ENCODE measurements at places on chromosomes 7 and 10.

GRCh38 chr10:83848677-83849076 lies 290.6 kb upstream of the GHITM start:
- no peak for DNase-seq

DNA sequence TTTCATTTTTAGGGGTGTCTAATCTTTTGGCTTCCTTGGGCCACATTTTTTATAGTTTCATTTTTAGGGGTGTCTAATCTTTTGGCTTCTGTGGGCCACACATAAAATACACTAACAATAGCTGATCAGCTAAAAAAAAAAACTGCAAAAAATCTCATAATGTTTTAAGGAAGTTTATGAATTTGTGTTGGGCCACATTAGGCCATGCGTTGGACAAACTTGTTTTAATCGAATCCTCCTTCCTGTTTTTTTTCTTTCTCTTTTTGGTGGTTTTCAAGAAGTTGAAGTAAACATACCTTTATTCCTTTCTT lies 37.4 kb downstream of the ZNRF2 start:
- no peak for DNase-seq

DNA sequence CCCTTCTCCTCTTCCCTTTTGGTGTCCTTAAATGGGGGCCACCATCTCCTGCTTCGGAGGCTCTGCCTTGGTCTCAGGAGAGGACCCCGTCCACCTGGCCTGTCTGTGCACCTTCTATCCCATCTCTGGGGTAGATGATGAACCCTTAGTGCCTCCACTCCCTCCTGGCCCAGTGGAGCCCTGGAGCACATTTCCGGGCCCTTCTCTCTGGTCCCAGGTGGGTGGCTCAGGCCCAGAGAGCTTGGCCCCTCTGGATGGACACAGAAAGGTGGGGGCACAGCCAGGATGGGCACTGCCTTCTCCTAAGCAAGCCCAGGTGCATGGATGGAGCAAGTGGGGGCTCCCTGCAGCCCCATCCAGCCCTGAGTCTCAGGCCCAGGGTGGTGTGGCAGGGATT lies 121.4 kb upstream of the RET start:
- no peak for DNase-seq

DNA sequence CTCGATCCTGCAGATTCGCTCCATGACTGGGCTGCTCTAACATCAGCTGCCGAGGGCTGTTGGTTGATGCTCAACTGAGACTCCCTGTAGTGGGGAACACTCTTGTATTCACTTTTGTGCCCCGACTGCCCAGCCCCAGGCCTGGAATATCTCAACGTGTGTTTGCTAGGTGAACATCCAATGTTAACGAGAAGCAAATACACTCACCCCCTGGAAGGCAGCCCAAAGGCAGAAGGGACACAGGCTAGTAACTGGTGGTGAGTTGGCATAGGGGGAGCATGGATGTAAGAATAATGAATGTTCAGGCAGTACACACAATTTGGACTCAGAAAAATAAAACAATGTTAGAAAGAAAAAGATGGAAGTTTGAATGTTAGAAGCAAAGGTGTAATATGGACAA lies 24.0 kb upstream of the RBM33 start:
- DNase-seq, result no peak

GRCh38 chr7:131329176-131329570 lies 1.5 kb downstream of the MKLN1 start:
- DNase-seq, result no peak

GRCh38 chr7:148334959-148335577 lies 255.5 kb upstream of the C7orf33 start:
- DNase-seq, result no peak

DNA sequence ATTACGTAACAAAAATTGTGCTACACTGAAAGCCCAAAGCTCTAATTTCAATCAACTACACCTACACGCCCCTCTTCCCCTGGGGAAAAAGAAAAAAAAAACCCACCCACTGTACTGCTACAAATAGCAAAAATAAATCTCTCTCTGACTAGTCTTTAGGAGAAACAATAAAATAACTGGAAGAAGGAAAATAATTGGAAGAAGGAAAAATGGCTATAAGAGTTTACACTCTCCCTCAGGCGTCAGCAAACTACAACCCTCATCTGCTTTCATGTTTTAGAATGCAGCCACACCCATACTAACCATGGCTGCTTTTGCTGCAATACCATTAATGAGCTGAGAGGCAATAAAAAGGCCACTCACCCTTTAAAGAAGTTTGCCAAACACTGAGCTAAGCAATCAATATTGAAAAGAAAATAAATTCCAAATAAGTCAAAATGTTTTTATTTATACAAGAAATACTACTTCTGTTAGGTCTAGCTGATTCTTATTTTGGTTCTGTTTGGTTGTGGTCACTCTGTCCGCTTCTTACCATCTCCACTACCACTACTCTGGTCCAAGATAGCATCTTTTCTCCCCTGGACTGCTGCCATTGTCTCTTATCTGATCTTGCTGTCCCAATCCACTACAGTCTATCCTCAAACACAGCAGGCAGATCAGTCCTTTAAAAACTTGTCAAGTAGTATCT lies 3.8 kb downstream of the MINDY3 start:
- DNase-seq, result no peak

DNA sequence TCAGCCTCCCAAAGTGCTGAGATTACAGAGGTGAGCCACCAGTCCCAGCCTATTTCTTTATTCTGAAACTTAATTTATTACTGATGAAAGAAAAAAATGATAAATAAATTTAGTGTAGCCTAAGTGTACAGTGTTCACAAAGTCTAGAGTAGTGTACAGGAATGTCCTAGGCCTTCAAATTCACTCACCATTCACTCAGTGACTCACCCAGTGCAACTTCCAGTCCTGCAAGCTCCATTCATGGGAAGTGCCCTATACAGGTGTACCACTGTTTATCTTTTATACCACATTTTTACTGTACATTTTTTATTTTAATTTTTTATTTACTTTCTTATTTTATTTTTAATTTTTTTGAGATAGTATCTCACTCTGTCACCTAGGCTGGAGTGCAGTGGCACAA lies 12.2 kb downstream of the MRLN start:
- no peak for DNase-seq

- DNase-seq, result no peak
These were observed 177.7 kb upstream of the SP8 start for GRCh38 chr7:20964281-20964918.

DNA sequence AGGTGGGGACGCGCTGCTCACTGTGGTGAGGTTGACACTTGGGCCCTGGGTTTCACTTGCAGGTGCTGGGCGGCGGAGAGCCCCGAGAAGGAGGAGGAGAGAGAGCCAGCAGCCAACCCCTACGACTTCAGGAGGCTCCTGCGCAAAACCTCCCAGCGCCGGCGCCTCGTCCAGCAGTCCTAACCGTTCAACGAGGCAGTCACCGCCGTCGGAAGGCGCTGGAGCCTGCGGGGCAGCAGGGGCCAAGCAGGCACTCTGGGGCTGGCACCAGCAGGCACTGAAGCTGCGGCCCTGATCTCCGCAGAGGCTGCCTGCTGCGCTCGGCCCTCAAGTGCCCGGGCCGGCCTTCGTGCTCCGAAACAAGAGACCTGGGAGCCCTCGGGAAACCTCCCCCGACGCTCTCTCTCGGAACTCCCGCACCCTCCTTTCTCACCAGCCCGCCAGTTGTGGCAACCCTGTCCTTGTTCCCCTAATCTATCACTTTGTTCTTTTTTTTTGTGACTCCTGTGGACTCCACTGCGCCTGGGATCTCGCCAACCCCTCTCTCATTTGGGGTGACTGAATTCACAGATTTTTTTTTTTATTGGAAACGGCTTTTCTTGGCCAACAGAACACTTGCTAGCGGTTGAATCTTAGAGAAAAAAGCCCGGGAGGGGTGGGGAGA lies 4.7 kb upstream of the GAD2 start:
- DNase-seq, result no peak

DNA sequence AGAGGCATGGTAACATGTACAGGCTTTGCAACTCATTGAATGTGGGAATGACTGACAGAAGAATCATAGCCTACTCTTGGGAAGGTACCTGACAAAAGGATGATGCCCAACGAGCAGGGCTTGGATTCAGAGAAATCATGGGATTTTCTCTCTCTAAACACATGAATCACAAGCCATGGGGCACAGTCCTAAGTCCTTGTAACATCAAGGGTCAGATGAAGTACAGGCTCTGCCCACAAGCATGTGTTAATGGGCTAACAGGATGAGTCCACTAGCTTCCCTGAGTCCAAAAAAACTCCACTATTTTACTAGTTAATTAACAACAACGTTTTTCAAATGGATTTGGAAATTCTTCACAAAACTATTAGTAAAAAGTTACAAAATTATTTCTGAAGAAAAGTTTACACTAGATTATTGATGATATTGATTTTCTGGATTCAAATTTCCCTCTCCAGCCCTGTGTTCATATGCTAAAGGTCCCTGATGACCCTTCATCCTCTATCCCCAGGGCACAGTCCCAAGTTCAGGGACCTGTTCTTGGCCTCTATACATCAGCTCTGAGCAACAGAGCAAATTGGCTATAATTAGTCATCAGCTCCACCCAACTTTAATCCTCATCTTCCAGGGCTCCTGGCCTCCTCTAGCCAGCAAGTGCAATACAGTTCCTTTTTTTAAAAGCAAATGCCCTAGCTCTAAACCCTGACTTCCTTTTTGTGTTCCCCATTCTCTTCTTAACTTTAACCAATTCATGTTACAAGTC lies 99.8 kb downstream of the GSAP start:
- no peak for DNase-seq

DNA sequence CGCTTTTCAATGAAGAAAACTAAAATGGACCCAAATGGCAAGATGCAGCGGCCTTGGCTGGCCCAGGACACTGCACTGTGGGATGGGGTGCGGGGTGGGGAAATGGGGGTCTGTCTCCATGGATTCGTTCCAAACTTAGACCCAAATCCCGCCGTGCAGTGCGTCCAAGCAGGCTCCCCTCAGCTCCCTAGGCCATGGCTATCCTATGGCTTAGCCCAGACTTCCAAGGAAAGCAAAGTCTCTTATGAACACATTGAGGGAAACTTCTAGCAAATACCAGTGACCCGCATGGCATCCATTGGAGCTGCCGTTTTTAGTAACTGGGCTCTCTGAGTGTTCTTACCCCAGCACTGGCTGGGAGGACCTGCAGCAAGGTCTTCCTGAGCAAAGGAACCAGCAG lies 122.5 kb downstream of the EBF3 start:
- no peak for DNase-seq

DNA sequence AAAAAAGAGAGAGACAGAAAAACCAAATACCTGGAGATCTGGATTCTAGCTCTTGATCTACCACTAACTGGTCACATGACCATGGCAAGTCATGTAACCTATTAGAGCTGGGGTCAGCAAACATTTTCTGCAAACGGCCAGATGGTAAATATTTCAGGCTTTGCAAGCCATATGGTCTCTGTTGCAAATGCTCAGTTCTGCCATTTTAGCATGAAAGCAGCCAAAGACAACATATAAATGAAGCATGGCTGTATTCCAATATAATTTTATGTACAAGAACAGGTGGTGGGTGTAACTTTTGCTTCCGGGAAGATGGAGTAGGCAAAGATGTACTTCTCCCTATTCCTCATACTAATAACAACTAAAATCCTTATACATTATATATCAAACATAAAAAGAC lies 6.7 kb downstream of the FRA10AC1 start:
- DNase-seq, result no peak

- no peak for DNase-seq
These were observed 189.7 kb downstream of the PTPRN2 start for GRCh38 chr7:158397885-158398284.

GRCh38 chr10:68231106-68231816 lies 652 bp downstream of the ATOH7 start:
- peak; percentile 10 for DNase-seq

- DNase-seq, result peak; percentile 89
These were observed 55.8 kb downstream of the RBM17 start for GRCh38 chr10:6144406-6145165.

DNA sequence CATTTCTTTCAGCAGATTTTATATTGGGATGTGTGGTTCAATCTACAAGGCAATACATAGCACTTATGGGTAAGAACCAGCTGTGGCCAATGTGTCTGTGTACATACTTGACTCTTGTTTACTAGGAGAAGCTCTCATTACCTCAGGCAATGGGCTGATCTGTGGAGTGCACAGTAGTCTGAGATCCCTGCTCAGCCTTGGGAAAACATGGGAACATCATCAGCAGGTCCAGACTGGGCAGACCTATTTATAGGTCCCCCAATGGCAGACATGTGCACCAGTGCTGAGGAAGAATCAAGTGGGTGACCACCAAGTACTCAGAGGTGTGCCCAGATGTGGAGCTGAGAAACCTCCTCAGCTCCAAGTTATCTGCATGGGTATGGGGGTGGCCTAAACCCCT lies 349.7 kb downstream of the KIF20B start:
- DNase-seq, result no peak

GRCh38 chr7:39623732-39624441 lies 515 bp downstream of the RALA start:
- DNase-seq, result no peak

DNA sequence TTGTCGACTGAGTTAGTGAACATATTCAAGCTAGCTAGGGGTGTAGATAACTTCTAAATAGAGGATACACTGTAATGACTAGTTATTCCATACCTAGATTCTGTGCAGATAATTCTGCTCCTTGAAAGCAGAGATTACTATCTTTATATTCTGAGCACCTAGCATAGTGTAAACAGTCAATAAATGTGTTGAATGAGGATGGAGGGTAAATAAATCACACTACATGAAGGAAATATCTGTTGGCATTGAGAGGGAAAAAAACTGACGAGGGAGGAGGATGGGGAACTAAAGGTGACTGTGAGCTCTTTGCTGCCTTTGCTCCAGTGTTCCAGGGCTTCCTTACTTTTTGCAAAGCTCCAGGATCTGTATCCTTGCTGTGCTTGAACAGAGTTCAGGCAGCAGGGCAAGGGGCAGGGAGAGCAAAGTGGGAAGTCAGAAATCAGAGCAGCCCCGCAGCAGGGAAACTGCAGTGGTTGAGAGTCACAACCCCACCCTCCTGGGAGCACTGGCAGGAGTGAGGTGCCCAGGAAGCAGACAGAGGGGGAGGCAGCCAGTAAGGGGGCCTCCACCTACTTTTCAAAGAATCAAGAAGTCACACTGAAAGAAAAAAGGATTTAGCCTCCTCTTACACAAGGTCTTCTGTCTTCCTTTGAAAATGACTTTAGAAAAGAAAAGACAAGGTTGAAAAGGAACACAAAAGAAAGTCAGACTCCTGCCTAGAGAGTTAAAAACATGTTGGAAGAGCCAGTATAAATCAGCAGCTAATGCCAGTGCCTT lies 71.8 kb upstream of the LRRN3 start:
- no peak for DNase-seq

Measured in activated T-helper 1 cell treated with anti-CD3 and anti-CD28 coated beads, Interleukin-12 subunit alpha, Interleukin-12 subunit beta, Interleukin-2, Interleukin-4 antibody, amounts not matched to agents 30 ng/mL and 10 ng/mL and 1 ng/mL, durations not matched to agents 14 hours and 24 hours and 36 hours (primary cell).